ENCODE measurements at places on chromosomes 4 and X.
A peak's percentile ranks its signal among the peaks of the same experiment; 100 is the strongest.

DNA sequence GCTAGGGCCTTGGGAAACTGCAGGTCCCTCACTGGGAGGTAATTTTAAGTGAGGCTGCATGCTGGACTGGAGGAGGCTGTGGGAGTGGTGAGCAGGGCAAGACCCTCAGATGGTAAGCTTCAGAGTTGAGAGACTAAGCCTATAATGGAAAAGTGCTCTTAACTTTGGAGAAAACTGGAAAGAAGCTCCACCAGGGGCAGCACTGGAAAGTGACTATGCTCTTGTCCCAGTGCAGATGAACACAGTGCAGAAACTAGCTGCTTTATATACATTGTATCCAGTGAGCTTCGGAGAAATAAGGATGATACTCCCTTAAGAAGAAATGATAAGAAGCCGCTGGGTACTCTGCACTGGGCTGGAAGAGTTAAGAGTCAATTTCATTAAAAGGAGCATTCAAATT lies 3.2 kb upstream of the MAGEB2 start:
- DNase-seq, result no peak

GRCh38 chr4:76806346-76806745 lies 91.6 kb downstream of the SOWAHB start:
- DNase-seq, result no peak

DNA sequence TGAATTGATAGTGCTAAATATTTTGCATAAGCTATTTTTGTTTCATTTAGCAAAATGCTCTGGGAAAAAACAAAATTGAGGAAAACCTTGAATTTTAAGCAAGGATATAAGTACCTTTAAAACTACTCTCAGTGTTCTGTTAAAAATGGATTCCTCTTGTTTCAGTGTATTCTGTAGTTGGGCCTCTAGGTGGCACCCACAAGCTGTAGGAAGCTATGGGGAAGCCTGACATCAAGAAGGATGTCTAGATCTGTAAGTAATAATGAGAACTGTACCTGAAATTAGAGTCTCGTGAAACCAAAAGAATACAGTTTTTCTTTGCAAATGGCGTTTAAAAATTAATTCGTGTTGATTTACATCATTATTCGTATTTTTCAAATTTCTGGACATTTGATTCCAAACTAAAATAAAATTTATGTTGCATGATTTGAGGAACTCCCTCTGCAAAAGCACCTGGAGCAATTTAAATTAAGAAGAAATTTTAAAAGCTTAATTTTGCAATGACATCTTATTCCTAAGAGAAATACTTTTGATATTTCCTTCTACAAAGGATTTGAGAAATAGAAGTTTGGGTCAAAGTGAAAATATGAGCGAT lies 51.2 kb downstream of the TMPRSS11E start:
- DNase-seq, result peak; percentile 19

DNA sequence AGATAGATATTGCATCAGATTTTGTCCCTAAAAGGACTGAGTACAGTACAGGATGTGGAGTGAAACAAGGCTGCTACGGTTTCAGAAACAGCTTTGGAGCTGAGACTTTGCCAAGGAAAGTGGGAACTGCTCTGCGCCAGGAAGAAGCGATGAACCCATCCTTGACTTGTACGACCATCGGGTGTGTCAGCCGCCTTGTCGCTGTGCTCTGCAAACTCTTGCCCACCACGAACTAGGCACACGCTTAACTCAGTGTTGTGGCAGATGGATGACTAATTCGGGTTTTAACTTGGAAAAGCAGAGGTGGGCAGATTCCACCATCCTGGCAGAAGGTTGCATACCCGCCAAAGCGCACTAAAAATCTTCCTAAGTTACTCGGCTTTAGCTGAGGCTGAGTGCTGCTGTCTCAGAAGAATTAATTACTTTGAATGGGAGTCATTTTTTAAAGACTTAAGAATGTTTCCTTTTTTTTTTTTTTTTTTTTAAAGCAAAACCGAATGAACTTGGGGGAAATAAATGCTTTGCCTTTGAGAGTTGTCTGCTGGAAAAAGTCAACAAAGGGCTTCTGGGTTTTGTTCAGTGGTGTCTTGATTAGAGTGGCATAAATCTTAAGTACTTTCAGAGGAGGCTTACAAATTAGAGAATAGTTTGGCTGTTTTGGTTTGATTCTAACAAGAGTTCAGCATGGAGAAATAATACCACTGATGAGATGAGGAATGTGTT lies 69.5 kb downstream of the SHROOM2 start:
- no peak for DNase-seq

DNA sequence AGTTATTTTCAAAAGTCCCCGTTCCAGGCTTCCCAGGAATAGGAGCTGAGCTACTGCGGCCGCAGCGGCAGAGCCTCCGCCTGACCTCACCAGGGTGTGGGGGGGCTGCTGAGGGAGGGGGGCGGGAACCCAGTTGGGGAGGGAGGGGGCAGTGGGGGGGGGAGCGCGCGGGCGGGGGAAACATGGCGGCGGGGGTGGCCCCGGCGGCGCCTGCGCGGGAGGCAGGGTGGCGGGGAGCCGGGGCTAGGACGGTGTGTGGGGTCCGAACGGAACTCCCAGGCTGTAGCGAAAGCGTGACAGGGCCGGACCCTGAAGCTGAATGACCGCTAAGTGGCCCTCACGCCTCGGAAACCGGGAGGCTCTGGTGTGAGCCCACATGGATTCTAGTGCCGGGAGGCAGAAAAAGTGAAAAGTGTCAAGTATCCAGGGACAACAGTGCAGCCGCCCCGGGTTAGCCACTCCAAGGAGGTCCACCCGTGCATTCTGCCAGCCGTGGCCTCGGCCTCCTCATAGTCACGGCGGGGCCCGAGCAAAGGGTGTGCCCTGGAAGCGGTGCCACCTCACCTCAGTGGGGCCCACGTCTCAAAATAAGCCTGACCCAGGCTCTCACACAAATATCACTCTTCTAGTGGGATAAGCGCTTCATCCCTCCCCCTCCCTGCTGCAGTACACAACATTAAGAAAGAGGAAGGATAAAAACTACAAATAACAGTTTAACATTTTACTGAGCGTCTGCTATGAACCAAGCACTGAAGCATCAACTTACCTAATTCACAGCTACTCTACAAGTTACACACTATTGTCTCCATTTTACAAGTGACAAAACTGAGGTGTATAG lies at the start of gene KLHL13:
TSS of gene KLHL13 (minus strand) at position 98 of the 838 bp plus-strand sequence. CDS start 88,337 bp downstream, outside the sequence.
- DNase-seq, result no peak
